Naive thymus-derived CD8-positive, alpha-beta T cell (primary cell): ENCODE measurements at places on chromosomes 11 and 22.
A peak's percentile ranks its signal among the peaks of the same experiment; 100 is the strongest.

- no peak for DNase-seq
Measured at GRCh38 chr11:3947061-3947460, 91.6 kb downstream of the STIM1 start.

GRCh38 chr22:19527321-19527721 lies 3.1 kb upstream of the CLDN5 start:
- no peak for DNase-seq

- no peak for DNase-seq
Measured at GRCh38 chr11:58070585-58070984, 39.8 kb downstream of the OR6Q1 start.

GRCh38 chr22:40479126-40479800 lies 108.9 kb downstream of the SGSM3 start:
- no peak for DNase-seq

DNA sequence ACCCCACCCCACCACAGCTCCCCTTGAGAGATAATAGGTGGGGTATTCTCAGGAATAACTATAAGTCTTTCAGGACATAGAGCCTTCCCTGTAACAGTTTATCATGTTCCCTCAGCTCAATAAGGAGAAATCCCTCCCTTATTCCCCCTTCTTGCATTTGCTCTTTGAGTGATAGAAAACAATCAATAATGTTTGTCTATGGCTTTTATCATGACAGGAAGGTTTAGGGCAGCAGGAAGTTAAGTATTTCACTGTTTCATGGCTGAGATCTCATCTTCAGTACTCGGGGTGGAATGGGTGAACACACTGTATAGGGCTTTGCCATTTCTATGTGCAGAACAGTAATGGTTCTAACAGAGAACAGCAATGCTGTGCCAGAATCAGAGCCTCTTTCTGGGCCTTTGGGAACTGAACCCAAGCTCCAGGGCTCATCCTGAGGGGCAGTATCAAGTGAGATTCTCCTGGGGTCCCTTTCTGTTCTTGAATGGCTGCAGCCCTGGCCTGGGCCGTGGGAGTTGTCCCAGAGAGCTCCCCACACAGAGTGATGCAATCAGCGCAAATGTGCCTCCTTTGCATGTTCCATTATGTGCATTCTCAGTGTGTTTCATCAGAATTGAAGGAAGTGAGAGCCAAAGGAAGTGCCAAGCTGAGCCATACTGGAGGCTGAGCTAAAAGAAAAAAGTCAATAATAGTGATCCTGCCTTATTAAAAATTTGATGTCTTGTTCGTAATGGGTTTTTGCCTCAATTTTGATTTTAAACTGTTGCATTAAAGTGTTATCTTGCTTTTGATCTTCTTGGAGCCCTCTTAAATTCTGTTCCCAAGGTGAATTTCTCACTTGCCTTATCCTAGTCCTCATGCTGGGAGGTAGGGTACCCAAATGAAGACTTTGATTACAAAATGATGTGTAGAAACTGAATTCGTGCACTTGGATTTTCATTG lies 2.9 kb upstream of the CYP2R1 start:
- DNase-seq = no peak

DNA sequence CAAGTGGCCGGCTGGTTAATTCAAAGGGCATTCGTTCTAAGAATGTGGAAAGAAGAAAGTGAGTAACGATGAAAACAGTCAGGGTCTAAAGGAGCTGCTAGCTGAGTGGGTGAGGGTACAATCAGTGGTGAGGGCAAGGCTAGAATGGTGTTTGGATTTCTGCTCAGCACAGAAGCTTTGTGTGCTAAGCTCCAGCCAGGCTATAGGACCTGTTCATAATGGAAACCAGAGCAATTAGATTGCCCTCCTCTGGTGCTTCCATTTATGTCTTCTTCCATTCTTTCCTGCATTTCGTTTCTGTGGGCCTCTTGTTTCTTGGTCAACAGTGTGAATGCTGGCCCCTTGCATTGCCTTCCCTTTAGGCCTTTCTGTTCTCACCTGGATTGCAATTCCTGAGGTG lies 572.9 kb upstream of the CHORDC1 start:
- no peak for DNase-seq

- peak; percentile 52 for DNase-seq
Measured at GRCh38 chr11:63635762-63636465, 21.7 kb upstream of the PLAAT3 start.

- no peak for DNase-seq
Measured at GRCh38 chr22:24384131-24384530, 43.3 kb upstream of the ADORA2A start.

- DNase-seq = no peak
Measured at GRCh38 chr11:74701351-74701750, 29.9 kb downstream of the CHRDL2 start.

GRCh38 chr11:96094156-96094555 lies 170.2 kb upstream of the MTMR2 start:
- no peak for DNase-seq

GRCh38 chr22:19844377-19845053 lies 10.2 kb downstream of the GNB1L start:
- DNase-seq = peak; percentile 48

DNA sequence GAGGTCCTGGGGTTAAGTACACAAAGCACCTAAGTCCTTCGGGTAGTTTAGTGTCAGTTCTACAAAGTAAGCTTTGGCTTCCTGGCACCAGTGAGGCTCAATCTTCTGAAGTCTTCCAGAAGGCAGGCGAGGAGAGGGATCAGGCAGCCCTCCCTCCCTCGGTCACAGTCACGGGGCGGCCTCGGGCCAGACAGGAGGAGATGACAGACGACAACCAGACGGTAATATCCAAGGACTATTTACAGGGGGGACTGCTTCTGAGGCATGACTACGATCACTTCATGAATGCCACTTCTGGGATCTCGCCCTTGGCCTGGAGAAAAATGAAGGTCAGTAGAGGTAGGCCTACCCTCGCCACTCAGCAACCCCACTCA lies 383 bp upstream of the TMEM223 start:
- no peak for DNase-seq

DNA sequence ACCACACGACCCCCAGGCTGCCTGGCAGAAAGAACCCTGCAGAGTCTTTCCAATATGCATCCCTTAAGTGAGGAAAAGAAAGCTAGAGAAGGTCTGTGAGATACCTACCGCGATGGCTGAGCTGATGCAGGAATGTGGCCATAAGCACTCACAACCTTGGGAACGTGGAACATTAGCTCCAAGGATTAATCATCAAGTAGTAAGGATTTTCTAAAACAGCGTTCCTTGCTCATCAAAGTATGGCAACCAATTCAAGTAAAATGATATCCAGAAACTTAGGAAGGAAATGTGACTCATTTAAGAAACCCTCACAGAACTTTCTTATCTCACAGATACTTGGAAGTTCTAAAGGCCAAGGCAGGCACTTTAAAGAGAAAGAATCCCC lies 12.8 kb downstream of the PACSIN2 start:
- DNase-seq = no peak

DNA sequence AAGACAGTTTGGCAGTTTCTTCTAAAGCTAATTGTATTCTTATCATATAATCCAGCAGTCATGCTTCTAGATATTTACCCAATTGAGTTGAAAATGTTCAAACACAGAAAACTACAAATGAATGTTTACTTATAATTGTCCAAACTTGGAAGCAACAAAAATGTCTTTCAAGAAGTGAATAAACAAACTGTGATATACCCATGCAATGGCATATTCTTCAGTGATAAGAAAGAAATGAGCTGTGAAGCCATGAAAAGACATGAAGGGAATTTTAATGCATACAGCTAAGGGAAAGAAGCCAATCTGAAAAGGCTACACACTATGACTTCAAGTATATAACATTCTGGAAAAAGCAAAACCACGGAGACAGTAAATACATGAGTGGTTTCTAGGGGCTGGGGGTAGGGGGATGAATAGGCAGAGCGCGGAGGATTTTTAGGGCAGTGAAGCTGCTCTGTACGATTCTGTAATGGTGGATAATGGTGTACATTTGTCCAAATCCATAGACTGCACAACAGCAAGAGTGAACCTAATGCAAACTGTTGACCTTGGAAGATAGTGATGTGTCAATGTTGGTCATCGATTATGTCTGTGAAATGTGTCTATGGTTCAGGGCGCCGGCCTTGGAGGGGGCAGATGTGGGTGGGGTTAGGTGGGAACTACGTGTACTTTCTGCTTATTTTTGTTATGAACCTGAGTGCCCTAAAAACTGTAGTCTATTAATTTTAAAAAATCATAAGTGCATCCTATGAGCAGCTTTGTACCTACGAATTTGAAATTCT lies 424.9 kb downstream of the TBC1D22A start:
- no peak for DNase-seq

- no peak for DNase-seq
Measured at GRCh38 chr11:105690467-105690866, 80.6 kb downstream of the GRIA4 start.

DNA sequence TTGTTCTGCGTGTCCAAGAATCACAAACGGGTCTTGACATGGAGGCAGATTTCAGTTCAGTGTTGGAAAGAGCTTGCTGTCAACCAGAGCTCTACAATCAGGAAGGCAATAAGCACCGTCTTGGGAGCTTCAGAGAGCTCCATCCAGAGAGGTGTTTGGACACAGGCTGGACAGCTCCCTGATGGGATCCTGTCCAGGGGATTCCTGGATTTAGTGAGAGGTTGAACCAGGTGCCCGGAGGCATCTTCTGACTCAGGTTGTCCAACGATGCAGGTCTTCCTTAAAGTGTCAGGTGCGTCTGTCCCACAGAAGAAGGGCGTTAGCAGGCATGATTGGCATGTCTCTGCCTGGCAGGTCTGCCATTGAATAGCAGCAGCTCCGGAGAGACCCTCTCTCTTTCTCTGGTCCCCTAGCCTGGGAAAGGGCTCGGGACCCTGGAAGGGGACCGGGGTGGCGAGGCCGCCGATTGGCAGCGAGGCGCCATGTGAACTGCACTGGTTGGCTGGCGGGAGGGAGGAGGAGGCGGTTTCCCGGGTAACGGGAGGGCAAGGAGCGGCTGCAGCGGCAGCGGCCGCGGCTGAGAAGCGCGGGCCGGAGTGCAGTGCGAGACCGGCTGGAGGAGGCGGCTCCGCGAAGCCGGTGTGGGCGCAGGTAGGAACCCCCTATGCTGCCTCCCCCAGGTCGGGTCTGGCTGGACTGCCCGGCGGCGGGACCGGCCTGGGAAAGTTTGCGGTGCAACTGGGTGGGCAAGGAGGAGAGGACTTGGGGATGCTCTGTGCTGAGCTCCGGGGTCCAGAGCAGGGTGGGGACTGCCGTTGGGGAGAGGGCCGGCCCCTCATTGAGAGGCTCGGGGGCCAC lies 104.1 kb upstream of the E2F8 start:
- no peak for DNase-seq

GRCh38 chr22:22593250-22593649 lies 34.2 kb upstream of the PRAME start:
- DNase-seq = no peak

GRCh38 chr11:57434640-57435546 lies 8.0 kb upstream of the SLC43A3 start:
- DNase-seq = no peak

DNA sequence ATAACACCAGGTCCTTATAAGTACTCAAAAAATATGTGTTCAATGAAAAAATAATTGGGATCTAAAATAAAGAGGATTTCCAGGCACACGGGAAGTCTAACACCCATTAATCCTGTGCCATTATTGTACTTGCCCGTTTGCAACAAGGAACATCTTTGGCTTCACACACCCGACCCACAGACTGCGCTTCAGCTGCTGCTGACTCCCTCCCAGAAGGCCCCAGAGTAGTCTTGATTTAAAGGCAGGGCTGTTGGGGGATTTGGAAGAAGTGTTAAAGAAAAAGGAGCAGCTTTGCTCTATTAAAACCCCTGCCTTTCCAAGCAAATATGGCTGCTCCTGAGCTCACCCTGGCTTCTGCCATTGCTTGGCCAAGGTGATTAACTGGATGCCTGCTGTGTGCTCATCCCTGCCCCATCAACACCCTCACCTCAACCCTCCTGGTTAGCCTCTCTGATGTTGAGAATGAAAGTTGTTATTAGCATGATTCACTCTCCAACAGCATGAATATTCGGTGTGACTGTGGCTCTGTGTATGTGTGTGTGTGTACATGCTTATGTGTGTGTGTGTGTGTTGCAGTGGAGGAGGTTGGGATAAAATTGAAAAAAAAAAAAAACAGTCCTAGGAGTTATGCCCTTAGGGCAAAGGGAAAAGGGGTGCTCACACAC lies 76.1 kb downstream of the KIRREL3 start:
- no peak for DNase-seq

DNA sequence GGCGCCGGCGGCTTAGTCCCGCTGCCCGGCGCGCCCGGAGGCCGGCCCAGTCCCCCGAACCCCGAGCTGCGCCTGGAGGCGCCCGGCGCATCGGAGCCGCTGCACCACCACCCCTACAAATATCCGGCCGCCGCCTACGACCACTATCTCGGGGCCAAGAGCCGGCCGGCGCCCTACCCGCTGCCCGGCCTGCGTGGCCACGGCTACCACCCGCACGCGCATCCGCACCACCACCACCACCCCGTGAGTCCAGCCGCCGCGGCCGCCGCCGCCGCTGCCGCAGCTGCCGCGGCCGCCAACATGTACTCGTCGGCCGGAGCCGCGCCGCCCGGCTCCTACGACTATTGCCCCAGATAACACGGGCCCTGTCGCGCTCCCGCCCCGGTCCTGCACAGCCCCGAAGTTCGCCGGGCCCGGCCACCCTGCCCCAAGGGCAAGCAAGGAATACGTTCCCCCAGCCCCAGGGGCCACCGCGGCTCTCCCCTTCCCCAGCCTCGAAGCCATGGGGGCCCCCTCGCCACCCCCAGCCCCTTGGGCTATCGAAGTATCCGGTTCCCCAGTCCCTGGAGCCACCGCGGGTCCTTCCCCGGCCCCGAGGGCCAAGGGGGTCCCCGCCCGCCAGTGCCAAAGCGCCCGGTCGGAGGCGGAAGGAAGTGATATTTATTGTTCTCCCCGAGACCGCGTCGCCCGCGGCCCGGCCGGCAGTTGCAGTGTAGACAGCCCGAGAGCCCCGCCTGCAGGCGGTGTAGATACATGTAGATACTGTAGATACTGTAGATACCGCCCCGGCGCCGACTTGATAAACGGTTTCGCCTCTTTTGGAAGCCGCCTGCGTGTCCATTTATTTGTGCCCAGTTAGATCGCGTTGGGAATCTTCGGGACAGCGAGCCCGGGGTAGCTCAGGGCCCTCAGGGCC lies 6.2 kb downstream of the TBX1 start:
- no peak for DNase-seq

- no peak for DNase-seq
Measured at GRCh38 chr11:104841185-104841584, 57.1 kb downstream of the CASP12 start.

GRCh38 chr11:63478896-63479295 lies 12.1 kb downstream of the PLAAT5 start:
- peak; percentile 62 for DNase-seq
